BE2C (cell line): ENCODE measurements at places on chromosomes 3 and 15.

DNA sequence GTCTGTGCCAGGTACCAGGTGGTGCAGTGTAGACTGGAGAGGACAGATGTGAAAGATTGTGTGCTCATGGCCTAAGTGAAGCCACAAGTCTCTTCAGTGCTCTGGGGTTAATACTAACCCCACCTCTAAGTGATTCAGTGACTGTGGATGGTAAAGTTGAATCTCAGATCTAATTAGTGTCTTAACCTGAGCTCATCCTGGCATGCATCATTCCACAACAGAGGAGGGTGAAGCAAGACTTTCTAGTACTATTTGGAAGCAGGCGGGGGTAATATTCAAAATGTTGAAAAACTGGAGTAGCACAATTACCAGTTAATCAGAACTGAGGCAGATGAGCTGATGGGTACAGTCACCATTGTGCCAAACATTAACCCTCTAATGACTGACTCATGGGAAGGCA is 2.8 kb upstream of the MESD start:
- no peak for DNase-seq

DNA sequence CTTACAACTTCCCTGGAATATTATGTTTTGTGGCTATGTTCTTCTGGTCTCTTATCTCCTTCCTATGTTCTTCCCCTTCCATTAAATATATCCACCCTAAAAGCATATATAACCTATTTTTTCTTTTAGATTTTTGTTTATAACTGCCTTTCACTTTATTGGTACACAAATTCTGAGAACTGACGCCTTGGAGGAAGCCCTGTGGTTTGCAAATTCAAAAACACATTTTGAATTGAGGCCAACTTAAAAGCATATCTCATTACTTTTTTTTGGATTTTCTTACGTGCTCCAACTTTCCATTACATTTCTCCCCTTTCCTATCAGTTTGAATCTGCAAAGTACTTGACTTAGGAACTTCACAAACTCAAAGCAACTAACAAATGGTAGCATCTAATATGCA is 15.3 kb upstream of the COLQ start:
- DNase-seq, result no peak

GRCh38 chr3:25855266-25855784 is 65.4 kb downstream of the OXSM start:
- DNase-seq, result no peak

DNA sequence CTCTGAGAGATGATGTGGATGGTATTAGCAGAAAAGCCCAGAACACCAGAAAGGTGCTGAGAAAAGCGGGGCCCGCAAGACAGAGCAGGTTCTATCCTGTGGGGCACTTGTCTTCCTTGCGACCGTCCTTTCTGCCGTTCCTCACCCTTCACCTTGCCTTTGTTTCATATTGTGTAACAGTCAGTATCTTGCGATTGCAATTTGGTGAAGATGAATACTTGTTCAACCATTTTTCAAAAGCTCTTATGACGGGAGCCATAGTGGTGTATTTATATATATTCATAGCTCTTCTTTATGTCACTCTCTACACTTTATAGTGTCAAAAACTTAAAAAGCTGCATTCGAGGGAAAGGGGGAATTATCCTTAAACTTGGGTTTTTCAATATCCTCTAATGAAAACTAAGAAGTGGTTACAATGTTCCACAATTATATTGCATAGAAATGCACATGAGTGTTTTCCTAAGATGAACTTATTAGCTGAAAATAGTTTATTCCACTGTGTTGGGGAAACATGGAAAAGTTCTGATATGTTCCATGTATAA is 797 bp downstream of the MAP3K13 start:
- DNase-seq, result no peak

GRCh38 chr3:44926172-44926571 is 49.8 kb downstream of the ZDHHC3 start:
- no peak for DNase-seq

GRCh38 chr3:156483961-156484787 is 70.7 kb downstream of the SSR3 start:
- peak; percentile 39 for DNase-seq

- no peak for DNase-seq
These were observed 18.1 kb downstream of the CYP11A1 start for GRCh38 chr15:74349241-74349778.

DNA sequence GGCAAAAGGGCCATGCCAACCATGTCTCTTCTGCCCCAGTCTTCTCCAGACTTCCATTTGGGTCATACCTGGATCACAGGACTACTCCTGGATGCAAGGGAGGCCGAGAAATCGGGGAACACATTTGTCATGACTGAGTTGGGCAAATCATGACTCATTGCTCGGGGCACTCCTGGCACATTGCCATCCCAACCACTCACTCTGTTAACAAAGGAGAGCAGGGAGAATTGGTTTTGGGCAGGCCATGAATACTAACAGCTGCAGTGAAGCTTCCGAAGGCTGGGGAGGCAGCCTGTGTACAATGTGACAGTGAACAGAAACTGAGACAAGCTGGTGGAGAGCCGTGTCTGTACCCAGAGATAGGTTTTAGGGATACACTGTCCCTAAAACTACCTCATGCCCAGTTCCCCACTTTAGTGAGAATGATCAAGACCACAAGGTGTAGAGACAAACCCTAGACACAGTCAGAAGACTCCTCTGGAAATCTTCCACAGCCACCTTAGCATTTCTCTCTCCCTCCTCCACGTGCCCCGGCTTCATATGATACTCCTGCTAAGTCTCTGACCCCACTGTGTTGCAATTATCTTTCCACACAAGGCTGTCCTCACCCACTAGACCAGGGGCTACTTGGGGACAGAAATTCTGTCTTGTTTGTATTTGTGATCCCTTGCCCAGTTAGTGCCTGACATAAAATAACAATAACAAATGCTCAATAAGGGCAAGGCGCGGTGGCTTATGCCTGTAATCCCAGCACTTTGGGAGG is 10.5 kb upstream of the BUB1B start:
- peak; percentile 77 for DNase-seq
